ENCODE measurements at places on chromosomes 3 and 15. TPM values are rescaled to one million over a fixed set of nuclear protein-coding genes. Genes with fewer than 3 reads are reported as not detected.

DNA sequence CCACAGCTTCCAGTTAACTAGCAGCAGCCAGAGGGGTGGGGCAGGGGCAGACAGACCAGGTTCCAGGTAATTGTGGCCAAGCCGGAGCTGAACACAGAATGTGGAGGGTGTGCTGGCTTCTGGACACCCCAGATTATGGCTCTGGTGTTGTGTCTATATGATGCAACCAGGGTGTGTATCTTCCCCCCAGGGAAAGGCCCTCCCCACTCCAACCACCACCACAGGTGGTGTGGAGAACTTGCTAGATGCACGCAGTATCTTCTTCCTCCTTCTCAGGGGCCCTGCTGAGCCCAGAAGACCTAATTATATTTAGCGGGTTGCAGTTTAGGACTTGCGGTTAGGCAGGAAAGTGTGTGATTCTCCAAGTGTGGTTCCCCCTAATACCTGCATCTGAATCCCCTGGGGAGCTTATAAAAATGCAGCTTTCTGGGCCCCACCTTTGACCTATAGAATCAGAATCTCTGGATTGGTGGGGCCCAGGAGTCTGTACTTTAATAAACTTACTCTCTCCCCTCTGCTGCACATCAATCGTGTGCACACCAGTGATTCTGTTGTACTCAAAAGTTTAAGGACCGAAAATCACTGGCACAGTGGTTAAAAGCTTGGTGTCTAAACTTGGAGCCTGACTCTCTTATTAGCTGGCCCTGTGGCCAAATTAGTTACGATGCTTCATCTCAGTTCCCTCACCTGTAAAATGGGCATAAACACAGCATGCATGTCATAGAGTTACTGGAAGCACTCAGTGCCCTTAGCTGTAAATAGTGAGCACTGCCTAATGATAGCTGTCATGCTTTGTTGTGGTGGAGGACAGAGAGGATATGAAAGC lies 379.1 kb upstream of the PROK2 start:
- DNase-seq, result no peak

DNA sequence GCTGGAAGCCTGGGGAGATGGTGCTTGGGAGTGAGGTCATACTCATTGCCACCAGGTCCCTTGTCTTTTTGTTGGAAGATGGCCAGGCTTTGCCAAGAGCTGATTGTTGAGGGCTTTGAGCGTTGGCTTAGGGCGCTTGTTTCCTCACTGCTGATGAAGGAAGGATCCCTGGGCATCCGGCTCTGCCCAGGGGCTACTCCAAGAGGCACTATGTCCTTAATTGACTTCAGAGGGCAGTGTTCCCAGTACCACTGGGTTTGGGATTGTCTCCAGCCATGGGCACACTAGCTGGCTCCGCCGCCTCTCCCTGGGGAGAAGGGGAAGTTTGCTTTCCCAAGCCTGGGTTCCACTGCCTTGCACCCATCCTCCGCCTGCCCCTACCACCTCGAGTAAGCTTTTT lies 57.2 kb upstream of the RGMA start:
- no peak for DNase-seq

DNA sequence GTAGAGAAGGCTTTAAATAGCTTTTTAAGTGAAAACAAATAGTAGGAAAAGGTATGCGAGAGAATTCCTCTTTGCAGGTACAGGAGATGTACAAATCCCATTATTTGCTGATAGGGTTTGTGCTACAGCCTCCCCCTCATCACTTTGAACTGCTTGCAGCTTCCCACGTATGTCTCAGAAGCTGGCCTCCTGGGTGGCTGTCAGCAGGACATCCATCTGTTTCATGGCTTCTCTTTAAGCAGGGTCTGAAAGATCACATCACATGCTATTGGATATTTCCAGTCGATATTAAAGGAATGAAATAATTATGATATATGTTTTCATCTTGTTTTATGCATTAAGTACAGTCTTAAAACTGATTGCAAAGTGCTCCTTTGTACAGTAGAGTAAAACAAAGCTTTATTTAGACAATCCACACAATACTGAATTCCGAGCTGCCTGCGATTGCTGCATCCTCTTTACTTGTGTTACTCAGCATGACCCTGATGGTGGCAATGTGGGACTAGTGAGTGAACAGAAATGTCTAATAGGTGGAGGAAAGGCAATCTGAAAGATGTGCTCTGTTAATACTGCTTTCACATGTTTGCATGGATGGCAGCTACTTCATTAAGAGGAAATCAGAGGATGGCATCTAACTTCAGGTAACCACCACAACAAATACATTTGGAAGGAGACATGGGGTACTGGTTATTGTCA lies 930.6 kb upstream of the SEMA6D start:
- DNase-seq, result no peak

DNA sequence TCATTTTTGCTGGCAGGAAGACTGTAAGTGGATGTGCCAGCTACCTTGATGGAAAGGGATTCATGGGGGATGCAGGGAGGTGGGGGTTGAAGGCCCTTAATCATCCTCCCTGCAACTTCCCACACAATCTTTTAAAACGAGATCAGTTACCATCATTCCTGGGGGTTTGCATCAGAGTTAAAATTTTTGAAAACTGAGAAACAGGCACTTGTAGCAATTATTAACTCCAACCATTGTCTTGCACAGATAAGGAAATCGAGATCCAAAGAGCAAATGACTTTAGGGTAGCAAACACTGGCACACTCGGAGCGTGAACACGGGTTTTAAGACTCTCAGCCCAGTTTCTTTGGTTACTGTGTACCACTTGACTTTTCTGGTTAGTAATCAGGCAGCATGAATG lies 41.9 kb downstream of the GPD1L start:
- DNase-seq, result no peak

SLC9C1 gene
- 0.13 TPM for total RNA-seq

Data from ureter (tissue), 1 donor.